ENCODE measurements at places on chromosomes 16 and 17.

- no peak for DNase-seq
These were observed 21.6 kb downstream of the UBALD1 start for GRCh38 chr16:4593086-4593485.

DNA sequence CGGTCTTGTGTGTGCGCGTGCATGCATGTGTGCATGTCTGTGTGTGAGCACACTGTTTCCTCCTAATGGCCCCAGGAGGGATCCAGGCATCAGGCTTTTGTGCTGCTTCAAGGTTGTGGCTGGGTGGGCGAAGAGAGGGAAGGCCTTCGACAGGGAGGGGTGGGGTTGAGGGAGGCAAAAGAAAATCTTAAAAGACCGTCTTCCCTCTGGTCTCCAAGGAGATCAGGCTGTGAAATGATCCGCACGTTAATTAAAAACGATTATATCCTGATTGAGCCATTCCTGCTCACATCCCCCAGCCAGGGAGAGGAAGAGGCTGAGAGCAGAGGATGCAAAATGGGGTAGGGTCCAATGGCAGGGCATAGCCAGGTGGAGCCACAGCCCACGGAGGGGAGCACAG, 46.9 kb downstream of the RAI1 start:
- DNase-seq, result no peak

DNA sequence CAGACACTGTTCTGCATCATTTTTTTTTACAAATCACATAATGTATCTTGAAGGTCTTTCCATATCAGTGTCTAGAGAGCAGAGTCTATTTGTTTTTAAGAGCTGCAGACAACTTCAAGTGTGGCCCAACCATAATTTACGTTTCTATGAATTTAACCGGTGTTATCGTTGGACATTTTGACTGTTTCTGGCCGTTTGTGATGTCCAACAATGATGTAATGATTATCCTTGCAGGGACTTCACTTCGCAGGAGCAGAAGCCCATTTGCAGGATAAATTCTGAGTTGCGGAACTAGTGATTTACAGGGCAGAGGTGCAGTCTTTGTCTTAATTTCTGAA, 26.9 kb upstream of the HLF start:
- DNase-seq, result no peak

- DNase-seq, result peak; percentile 99
These were observed 13.9 kb upstream of the LPCAT2 start for GRCh38 chr16:55494994-55495421.

- DNase-seq, result no peak
These were observed 19.4 kb downstream of the KRT9 start for GRCh38 chr17:41552455-41552854.

GRCh38 chr16:57810197-57811031, 8.1 kb upstream of the KIFC3 start:
- peak; percentile 47 for DNase-seq
